ENCODE measurements at places on chromosomes 12 and 14.

GRCh38 chr12:19351346-19351745 is 87.9 kb upstream of the AEBP2 start:
- H3K4me1 ChIP-seq, result no peaks in the 10 kb centered on the region
- no peak overlapping the region for H3K4me3 ChIP-seq
- no peaks in the 10 kb centered on the region for H3K36me3 ChIP-seq
- H3K27ac ChIP-seq, result no peak overlapping the region

- no peaks in the 10 kb centered on the region for H3K36me3 ChIP-seq
- H3K4me3 ChIP-seq, result no peak overlapping the region
- no peak overlapping the region for H3K27ac ChIP-seq
- no peak for DNase-seq
- no peaks in the 10 kb centered on the region for H3K4me1 ChIP-seq
These were observed 63.8 kb downstream of the RIN3 start for GRCh38 chr14:92577321-92577742.

DNA sequence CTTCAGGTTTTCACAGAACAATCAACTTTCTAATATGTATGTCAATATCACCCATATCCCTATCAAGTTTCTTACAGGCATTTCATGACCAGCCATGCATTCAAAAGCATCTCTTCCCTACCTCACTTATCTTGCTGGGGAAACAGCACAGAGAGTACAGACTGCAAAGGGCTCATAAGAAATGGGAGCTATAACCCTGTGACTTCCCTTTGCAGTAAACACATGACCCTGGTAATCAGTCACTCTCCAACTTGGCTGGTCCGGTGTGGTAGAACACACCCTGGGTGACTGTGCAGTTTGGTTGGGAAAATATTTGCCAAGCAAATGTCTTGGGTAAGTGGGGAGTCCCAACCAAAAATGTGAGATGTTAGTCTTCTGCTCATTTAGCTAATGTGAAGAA is 49.4 kb upstream of the TMCC3 start:
- no peak overlapping the region for H3K27ac ChIP-seq
- no peaks in the 10 kb centered on the region for H3K27me3 ChIP-seq
- H3K4me1 ChIP-seq, result peaks cover 10% of the 10 kb centered on the region
- no peak overlapping the region for H3K4me3 ChIP-seq
- no peaks in the 10 kb centered on the region for H3K36me3 ChIP-seq
- DNase-seq, result no peak

DNA sequence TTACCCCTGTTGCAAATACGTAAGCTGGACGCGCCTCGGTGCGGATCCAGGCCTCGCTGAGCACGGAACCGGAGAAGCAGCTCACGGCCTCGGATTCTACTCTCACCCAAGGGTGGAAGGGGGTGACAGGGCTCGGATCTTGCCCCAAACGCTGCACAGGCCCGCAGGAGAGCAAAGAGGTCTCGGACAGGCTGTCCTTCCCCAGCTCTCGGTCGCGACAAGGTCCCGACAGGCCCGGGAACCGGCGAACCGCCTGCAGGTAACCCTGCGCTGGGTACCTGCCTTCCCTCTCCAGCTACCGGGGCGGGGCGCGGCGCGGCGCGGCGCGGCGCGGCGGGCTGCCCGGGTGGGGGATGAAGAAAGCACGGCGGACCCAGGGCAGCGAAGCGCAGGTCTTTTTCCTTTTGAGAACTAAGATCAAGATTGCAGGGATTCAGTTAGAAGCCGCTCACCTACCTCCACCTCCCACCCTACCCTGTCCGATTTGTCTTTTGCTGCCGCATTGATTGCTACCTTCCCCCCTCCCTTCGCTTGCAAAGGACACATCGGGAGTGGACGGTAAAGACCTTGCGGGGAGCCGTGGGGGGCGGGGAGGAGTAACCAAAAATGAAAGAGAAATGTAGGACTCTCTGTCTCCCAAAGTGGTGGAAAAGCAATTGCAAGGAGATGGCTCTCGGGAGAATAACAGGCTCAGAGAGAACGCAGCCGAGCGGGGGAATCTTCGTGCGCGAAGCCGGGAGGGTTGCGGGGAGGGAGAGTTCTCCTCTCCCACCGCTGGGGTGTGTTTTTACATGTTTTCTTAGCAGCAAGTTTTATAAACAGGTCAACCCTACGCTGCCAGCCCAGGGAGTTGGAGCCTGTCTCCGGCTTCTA is 8.4 kb upstream of the TBX3 start:
- peaks cover 14% of the 10 kb centered on the region for H3K27me3 ChIP-seq
- no peaks in the 10 kb centered on the region for H3K36me3 ChIP-seq
- peak overlapping the region; percentile 53 for H3K27ac ChIP-seq
- no peaks in the 10 kb centered on the region for H3K4me1 ChIP-seq
